ENCODE measurements at places on chromosomes 16 and 17.

DNA sequence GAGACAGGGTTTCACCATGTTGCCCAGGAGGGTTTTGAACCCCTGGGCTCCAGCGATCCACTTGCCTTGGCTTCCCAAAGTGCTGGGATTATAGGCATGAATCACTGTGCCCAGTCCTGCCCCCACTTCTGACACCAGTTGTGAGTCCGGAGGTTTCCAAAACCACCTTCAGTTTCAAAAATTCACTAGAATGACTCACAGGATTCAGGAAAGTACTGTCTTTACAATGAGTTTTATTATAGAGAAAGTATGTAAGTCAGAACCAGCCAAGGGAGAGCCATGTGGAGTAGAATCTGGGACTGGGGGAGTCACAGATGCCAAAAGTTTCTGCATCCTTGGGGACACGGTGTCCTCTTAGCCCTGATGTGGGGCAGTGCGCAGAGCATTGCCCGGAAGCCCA, 55.1 kb downstream of the PLD6 start:
- DNase-seq: no peak

DNA sequence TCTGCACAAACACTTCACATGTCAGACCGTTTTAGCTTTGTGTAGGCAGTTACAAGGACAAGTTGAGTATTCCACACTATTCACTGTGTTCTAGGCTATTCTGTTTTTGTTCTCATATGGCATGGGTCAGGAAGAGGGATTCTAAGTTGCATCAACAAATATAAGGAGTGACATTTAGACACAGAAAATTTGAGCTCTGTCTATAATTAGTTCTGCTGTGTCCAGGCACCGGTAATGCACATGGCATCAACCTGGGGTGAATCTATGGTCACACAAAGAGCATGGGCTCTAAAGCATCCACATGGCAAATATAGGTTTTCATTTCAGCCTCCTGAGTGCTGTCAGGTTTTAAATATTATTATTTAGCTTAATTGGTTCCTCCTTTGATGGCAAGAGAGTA, 130.4 kb upstream of the PMFBP1 start:
- no peak for DNase-seq

GRCh38 chr17:31466096-31466760, 74.8 kb downstream of the RAB11FIP4 start:
- no peak for DNase-seq

GRCh38 chr17:17051791-17052461, 9.7 kb downstream of the MPRIP start:
- peak; percentile 16 for DNase-seq

- DNase-seq: no peak
Observed at GRCh38 chr17:60087882-60088669, 9.4 kb upstream of the HEATR6 start.

DNA sequence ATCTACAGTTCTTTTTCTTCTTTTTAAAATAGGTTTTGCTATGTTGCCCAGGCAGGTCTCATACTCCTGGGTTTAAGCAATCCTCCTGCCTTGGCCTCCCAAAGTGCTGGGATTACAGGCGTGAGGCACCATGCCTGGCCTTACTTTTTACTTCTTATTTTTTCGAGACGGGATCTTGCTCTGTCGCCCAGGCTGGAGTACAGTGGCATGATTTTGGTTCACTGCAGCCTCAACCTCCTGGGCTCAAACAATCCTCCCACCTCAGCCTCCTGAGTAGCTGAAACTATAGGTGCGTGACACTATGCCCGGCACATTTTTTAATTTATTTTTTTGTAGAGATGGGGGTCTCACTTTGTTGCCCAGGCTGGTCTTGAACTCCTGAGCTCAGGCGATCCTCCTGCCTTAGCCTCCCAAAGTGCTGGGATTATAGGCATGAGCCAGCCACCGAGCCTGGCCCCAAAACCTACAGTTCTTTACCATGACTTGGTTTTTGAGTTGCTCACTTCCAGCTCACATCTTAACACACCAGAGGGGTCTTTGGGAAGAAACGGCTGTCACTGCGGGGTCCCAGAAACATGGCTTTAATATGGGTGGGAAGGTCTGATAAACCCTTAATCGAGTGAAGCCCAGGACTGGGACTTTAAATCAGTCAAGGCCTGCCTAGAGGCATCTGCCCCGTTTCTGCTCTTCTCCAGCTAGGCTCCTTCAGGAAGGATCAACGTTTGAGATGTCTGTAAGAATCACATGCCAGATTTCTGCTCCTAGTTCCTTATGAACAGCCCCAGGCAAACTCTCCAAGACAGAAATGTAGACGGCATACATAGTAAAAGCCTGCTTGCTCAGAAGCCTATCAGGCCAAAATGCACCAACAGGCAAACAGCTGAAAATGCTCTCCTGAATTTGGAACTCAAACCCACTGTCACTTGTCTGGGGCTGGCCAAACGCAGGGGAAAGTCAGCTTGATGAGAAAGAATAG, 91.7 kb upstream of the TOB1 start:
- DNase-seq: no peak

GRCh38 chr16:16923479-16923878, 544.5 kb downstream of the NPIPA7 start:
- no peak for DNase-seq

- DNase-seq: no peak
Observed at GRCh38 chr17:30939051-30939689, 17.4 kb downstream of the ADAP2 start.

- DNase-seq: no peak
Observed at GRCh38 chr16:26269673-26270072, 577.9 kb downstream of the HS3ST4 start.

- DNase-seq: peak; percentile 14
Observed at GRCh38 chr17:17523001-17523730, 27.0 kb upstream of the RASD1 start.

DNA sequence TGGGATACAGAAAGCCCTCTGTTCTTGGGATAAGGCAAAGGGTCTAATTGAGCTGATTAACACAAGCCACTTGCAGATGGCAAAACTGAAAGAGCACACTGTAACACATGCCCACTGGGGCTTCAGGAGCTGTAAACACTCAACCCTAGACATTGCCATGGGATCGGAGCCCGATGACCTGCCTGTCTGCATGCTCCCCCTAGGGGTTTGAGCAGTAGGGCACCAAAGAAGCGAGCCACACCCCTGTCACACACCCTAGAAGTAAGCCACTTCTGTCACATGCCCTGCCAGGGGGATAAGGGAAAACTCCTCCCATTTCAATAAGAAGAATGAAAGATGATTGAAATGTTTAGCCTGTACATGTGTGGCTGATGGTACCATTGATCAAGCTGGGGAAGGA, 81.3 kb upstream of the IRX6 start:
- DNase-seq: no peak

DNA sequence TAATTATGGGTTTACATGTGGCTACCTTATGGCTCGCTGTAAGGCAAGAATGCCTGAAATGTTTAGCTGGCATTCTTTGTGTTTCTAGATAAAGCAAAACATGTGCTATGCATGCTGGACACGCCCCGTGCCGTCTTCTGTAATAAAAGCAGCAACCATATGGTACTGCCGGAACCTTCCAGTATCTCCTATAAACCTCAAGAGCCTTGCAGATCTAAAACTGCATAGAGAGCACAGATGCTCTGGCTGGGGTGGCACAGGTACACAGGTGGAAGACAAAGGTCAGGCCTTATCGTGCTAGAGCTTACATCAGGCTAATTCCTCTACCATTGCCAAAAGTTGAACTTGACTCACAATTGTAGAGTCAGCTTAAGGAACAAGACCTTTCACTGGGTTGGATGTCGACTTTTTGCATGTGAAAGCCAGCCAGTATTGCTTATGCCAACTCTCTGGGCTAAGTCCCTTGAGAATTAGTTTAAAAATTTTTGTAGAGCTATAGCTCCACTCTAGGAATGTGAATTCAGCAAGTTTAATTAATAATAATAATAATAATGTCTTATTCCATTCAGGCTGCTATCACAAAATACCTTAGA, 187.4 kb upstream of the CACNG5 start:
- DNase-seq: no peak

GRCh38 chr16:10930755-10931093, 11.5 kb downstream of the DEXI start:
- peak; percentile 33 for DNase-seq

GRCh38 chr16:8931859-8932258, 31.8 kb downstream of the USP7 start:
- no peak for DNase-seq

GRCh38 chr17:67491009-67491680, 114.1 kb downstream of the PITPNC1 start:
- peak; percentile 27 for DNase-seq

GRCh38 chr17:18257268-18257981, 1.1 kb downstream of the FLII start:
- DNase-seq: peak; percentile 70

- no peak for DNase-seq
Observed at GRCh38 chr16:80611171-80611929, 70.6 kb downstream of the DYNLRB2 start.

- no peak for DNase-seq
Observed at GRCh38 chr17:1362065-1362848, 37.8 kb downstream of the YWHAE start.

- DNase-seq: no peak
Observed at GRCh38 chr17:15290605-15291004, 25.5 kb upstream of the PMP22 start.

- DNase-seq: no peak
Observed at GRCh38 chr17:49577650-49577934, 1.9 kb downstream of the NXPH3 start.

GRCh38 chr17:17959520-17960361, 12.5 kb downstream of the TOM1L2 start:
- no peak for DNase-seq

- no peak for DNase-seq
Observed at GRCh38 chr16:87722590-87723225, 43.1 kb downstream of the KLHDC4 start.

GRCh38 chr17:33927732-33928133, 327.4 kb upstream of the CCL2 start:
- DNase-seq: no peak

- no peak for DNase-seq
Observed at GRCh38 chr17:8468127-8468526, 32.4 kb downstream of the NDEL1 start.

- DNase-seq: no peak
Observed at GRCh38 chr17:81037026-81037797, 2.3 kb downstream of the BAIAP2 start.

DNA sequence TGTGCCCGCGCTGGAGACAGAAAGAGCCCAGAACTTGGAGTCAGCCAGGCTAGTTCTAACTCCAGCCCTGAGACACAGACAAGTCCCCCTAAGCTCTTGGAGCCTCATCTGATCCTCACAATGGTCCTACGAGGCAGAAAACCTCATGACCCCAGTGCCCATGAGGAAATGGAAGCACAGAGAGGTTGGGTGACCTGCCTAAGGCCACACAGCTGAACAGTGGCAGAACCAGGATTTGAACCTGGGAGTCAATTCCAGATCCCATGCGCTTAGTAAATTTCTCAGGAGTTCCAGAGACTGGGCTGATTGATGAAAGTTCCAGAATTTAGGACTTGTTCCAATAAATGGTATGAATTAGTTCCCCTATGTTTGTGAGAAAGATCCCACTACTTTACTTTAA, 39.0 kb upstream of the LITAF start:
- DNase-seq: no peak

GRCh38 chr17:73800893-73801292, 156.6 kb upstream of the SDK2 start:
- DNase-seq: no peak

DNA sequence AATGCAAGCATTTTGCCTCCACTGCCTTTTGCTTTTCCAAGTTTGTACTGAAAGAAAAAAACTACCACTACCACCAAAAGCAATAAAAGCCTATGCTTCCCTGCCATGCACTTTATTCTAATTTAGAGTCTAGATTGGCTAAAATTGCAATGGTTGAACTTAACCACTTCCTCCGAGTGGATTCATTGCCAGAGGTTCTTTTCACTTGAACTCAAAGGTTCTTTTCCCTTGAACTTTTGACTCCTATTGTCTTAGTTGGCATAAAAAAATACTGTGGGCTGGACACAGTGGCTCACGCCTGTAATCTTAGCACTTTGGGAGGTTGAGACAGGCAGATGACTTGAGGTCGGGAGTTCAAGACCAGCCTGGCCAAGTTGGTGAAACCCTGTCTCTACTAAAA, 319.8 kb upstream of the GOT2 start:
- DNase-seq: no peak

GRCh38 chr16:4694642-4695451, 1.5 kb downstream of the NUDT16L1 start:
- no peak for DNase-seq

GRCh38 chr17:17017343-17018014, 24.8 kb upstream of the MPRIP start:
- no peak for DNase-seq

- no peak for DNase-seq
Observed at GRCh38 chr17:48282303-48282702, 147.7 kb downstream of the SKAP1 start.

DNA sequence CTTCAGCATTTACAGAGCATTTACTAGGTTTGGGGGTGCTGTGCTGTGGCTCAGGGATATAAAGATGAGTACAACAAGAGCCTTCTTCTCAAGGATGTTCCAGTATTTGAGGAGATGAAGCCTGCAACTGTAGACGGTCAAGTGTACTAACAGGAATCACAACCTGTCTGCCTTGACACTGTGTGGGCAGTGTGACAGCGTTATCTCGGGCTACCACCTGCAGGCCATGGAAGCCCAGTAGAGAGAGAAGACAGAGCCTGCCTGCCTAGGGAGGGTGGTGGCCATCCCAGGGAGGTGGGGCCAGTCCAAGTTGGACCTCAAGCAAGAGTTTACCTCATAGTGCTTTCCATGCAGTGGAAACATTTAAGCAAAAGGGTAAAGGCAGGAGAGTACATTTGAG, 215.1 kb upstream of the ASIC2 start:
- no peak for DNase-seq

DNA sequence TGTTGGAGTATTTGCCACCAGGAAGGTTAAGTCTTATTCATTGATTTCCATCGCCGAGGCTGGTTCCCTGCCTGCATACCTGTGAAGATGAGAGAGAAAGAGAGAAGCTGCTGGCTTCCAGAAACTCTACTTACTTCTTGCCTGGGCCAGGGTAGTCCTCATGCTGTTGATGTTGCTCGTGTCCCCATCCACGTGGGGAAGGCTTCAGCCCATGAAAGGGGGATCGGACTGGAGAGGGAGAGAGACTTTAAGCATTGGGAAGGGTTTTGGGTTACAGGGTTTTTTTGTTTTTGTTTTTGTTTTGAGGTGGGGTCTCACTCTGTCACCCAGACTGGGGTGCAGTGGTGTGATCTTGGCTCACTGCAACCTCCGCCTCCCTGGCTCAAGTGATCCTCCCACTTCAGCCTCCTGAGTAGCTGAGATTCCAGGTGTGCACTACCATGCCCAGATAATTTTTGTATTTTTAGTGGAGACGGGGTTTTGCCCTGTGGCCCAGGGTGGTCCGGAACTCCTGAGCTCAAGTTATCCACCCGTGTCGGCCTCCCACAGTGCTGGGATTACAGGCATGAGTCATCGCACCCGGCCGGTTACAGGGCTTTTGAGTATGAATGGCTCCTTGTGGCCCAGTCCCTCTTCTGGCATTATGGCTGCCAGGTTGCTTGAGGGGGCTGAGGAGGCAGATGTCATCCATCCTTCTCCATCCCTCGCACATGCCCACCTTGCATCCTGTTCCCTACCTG, 26.6 kb downstream of the ITGB3 start:
- DNase-seq: no peak

GRCh38 chr17:49575679-49576087, at the start of gene NXPH3:
TSS of gene NXPH3 (plus strand) at chr17:49575871. CDS start at chr17:49576220, 349 bp downstream.
- peak; percentile 79 for DNase-seq
